Dorsolateral prefrontal cortex (tissue), 122 donors: ENCODE measurements at places on chromosomes 1 and 21.

- peak; percentile 43 for DNase-seq
These were observed 650 bp downstream of the VANGL1 start for GRCh38 chr1:115642168-115643072.

- no peak for DNase-seq
These were observed 57.4 kb downstream of the PPP1R12B start for GRCh38 chr1:202405928-202406327.

DNA sequence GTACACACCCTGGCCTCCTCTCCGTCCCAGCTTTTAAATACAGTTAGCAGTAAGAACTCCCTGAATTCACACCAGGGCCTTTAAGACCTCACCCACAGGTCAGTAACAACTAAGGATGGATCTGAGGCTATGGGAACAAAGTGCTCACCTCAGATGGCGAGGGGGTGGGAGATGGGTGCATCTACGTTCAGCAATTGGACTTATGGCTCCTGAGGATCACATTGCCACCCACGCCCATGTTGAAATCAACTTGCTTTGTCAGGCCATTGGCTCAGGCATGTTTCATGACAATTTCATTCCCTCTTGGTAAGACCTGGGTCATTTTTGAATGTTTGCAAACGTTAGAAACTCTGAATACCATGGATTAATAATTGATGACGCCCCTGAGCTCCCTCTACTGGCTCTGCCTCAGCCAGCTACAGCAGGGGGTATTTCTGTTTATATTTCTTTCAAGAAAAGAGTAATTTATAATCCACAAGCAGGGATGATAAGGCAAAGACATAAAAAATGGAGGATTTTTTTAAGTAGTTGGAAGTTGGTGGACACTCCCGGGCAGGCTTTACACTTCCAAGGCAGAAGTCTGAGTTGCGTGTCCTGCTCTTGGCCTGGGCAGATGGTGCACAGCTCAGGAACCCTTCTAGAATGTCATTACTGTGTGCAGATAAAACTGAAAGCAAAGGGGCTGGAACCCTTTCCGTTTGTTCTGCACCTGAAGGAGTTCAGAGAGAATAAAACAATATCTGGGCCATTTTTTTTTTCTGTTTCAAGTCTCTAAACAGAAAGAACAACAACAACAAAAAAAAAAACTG is 13.7 kb upstream of the LBR start:
- no peak for DNase-seq

DNA sequence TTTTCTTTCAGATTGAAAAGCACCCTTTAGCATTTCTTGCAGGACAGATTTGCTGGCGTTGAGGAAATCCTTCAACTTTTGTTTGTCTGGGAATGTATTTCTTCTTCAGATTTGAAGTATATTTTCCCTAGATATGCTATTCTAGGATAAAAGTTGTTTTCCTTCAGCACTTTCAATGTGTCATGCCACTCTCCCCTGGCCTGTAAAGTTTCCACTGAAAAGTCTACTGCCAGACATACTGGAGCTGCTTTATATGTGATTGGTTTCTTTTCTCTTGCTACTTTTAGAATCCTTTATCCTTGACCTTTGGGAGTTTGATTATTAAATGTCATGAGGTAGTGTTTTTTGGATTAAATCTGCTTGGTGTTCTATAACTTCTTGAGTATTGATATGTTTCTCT is 44.2 kb upstream of the CD55 start:
- DNase-seq: no peak

DNA sequence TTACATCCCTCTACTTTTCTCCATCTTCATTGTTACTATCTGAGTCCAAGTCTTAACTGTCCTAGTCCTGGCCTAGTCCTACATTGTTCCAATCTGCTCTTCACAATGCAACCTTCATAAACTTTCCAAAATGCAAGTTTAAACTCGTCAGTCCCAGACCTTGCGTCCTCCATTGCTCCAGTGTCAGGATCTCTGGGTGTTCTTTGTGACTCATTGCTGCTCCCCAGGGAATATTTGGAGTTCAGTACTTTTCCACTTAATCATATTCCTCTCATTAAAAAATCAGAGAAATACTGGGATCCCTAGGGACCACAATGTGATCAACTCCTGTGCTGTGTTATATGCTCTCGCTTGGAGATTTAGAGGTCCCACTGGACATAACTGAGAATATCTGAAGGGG is 18.0 kb upstream of the KPRP start:
- DNase-seq: no peak

DNA sequence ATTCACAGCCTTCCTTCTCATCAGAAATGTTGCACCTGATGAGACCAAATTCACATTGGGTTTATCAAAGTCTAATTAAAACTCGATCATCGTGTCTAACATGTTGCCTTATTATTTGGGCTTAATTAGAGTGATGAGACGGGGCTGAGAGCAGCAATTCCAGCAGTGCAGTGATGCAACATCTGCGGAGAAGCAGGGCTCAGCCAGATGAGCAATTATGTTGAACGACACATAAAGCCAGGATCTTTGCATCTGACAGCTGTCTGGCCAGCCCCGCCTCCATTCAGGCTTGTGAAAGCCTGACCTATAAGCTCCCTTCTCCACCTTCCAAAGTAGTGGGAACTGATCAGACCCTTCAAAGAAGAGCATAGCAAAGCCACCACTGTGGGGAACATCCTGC is 109.8 kb downstream of the C1orf94 start:
- no peak for DNase-seq

DNA sequence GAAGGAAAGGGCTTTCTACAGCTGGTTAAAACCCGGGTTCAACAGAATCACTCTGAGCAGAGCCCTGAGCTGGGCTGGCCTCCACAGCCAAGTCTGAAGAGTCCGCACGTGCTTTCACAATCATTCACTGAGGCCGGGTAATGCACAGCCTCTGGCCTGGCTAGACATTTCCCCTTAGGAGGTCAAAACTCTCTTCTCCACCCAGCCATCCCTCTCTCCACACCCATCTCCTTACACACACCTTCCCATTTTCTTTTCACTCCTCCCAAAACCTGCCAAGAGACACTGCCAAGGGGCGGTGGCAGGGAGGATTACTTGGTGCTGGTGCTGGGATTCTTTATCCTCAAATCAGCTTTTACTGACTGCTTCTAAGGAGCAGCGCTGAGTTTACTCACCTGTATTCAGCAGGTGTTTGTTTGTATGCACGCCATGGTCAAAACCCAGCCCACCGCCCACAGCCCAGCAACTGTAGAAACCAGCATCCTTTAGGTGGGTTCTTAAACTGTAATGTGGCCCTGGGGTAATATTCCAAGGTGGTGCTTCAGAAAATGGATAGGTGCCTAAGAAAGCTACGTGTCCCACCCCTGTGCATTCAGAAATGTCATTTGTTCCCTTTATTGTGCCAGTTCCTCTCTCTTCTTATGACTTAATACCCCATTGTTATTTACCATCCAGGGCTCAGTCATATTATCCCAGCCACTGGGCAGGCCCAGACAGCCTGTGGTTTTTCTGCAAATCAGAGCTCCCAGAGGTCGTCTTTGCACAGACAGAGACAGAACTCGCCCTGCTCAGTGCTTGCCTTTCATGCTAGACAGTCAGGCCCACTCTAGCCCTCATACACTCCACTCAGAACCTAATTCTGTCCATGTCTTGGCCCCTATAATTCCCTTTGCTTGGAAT is 80.2 kb downstream of the ADSS2 start:
- no peak for DNase-seq

- no peak for DNase-seq
These were observed at the start of gene S100A16 for GRCh38 chr1:153612755-153613331. Gene S100A16, minus strand, starts transcription at chr1:153613137. Its CDS starts 4,986 bp downstream, at chr1:153608151.

DNA sequence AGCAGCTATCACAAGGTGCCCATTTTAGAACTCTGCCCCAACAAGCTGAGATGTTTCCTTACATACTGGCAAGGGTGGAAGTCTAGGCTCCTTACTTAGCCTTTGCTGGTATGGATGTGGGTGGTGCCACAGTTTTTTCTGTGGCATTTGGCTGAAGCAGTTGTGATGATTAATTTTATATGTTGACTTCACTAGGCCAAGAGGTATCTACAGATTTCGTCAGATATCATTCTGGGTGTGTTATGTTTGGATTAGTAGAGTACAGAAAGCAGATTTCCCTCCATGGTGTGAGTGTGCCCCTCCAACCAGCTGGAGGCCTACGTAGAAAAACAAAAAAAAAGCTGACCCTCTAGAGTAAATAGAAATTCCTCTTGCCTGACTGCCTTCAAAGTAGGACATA is 317.0 kb downstream of the BARHL2 start:
- DNase-seq: no peak

- no peak for DNase-seq
These were observed 149.2 kb downstream of the ST6GALNAC5 start for GRCh38 chr1:77016386-77016985.

DNA sequence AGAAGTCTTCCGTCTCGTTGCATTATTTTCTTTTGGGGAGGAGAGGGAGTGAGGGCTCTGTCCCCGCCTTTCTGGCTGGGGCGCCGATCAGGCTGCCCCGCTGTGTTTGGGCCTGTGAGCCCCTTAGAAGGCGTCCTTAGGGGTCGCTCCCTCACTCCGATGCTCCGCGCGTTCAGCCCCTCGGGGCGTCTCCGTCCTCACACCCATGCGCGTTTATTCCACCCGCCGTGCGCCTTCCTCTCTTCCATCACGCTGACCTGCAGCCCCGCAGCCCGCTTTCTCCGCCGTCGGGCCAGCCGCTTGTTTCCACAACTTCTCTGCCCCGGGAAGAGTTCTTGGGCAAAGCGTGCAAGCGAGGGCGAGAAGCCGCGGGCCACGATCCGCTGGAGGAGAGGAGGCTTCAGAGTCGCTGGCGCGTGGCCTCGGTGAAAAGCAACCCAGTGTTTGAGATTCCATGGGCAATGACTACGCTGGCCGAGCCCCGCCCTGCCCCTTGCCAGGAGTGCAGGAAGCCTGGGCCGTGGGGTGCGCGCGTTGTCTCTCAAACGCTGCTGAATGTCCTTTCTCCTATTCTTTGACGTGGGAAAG is 27.7 kb downstream of the TRIM11 start:
- no peak for DNase-seq

GRCh38 chr1:156993426-156994147 is 52.0 kb downstream of the ARHGEF11 start:
- no peak for DNase-seq

DNA sequence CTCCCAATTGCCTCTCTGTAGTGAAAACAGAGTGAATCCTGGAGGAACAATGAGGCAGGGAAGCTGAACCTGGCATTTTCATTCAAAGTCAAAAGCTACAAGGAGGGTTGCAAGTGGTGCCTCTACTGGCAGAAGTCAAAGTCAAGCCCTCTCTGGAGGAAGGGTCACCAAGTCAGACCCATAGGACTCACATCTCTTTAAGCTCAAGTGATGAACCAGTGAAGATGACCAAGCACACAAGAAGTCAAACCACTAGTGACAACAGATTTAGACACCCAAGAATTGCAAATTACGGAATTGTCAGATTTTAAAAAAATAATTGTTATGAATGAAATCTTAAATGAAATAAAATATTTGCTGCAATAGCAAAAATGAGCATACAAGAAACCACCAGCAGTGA is 81.1 kb upstream of the ATP1B1 start:
- DNase-seq: no peak

GRCh38 chr1:187411118-187411517 is 582.4 kb downstream of the PLA2G4A start:
- no peak for DNase-seq

GRCh38 chr1:37762516-37762915 is 2.4 kb downstream of the EPHA10 start:
- DNase-seq: no peak

- DNase-seq: no peak
These were observed 18.6 kb downstream of the EXOC8 start for GRCh38 chr1:231319080-231319479.

DNA sequence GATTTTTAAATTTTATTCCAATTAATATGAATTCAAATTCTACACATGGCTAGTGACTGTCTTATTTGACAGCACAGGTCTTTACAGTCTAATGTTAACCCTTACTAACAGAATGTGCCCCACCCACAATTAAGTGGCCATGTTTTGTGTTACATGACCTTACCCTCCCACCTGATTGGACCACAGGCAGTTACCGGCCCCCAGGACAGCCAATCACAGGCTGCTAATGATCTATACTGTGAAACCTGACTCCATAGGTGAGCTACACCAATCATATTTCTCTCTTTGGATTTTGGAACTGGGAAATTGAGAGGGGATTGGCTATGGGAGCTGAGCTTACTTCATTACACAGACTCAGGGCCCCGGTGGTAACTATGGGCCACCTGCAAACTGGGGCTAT is 27.5 kb downstream of the ZP4 start:
- no peak for DNase-seq

- no peak for DNase-seq
These were observed 1.3 kb downstream of the LY9 start for GRCh38 chr1:160797271-160797709.

GRCh38 chr1:22592919-22593790 is 29.9 kb downstream of the EPHA8 start:
- no peak for DNase-seq

DNA sequence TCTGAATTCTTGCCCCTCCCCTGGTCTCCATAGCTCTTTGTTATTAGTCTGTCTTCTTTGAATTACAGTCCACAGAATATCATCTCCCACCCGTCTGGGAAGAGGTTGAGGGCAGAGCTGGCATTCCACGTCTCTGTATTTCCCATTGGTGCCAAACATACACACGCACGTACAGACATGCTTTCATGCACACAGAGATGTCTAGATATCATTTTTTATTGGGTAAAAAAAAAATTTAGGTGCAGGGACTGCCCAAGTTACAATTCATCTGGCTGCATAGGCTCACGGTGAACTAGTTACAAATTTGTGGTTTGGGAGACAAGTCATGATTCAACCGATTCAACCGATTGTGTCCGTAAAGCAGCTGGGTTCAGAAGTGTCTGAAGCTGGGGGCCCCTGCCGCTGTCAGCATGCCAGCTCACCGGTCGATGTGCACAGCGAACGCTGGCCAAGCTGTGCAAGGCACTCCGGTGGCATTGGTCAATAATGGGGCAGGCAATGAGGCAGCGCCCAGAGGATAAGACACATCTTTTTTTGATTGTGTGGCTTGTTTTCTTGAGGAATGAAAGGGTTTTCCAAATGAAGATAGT is 73.7 kb downstream of the KCNN3 start:
- no peak for DNase-seq

GRCh38 chr1:159296706-159297375 is 5.3 kb upstream of the FCER1A start:
- no peak for DNase-seq

DNA sequence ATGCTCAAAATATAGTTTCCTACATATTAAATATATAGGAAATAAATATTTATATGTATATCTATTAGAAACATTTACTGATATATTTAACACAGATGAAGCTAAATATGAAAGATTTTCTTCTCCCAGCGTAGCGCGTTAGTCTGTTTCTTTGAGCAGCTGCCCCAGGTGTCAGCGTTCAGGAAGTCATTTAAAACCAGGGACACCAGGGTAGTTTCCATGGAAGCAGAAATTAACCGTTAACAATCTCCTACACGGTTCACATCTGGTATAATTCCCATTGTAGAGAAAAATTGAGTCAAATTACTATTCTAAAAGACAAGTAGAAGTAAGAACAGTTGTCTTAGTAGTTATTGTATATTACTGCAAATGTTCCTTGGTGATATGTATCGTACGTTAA is 1443.7 kb downstream of the MRPL39 start:
- DNase-seq: no peak

DNA sequence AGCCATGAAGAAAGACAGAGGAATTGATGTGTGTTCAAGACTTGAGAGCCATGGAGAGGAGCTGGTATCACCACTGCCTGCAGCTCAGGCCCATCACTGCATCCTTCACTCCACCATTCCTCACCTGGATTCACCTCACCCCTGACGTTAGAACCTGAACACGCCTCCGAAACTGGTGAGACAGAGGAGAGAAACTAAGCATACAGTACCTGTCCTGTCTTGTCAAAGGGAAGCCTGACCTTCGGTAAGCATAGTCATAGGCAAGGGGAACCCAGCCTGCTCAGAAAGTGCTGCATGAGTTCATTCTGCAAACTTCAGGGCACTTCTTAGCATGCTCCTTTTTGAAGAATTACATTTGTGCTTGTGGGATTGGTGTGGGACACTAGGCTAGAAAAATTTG is 425.8 kb downstream of the DSCAM start:
- no peak for DNase-seq
